Hippocampal formation (tissue), 2 donors: ENCODE measurements at places on chromosomes 6 and 20.

DNA sequence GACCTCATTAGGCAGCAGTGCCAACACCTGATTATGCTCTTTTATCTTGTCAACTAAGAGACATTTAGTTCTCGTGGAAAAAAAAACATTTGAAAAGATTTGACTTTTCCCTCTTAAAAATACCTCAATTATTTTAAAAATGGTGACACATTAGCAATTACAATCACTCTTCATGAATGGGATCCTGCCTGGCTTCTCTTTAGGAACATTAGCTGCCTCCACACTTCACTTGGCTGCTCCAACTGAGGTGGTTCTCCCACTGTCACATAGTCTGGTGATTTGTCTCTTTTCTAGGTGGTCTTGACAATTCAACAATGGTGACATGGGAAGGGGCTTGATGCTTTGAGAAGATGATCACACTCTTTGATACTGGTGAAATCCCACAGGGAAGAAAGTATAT lies 26.2 kb upstream of the SLC35F1 start:
- DNase-seq, result no peak

DNA sequence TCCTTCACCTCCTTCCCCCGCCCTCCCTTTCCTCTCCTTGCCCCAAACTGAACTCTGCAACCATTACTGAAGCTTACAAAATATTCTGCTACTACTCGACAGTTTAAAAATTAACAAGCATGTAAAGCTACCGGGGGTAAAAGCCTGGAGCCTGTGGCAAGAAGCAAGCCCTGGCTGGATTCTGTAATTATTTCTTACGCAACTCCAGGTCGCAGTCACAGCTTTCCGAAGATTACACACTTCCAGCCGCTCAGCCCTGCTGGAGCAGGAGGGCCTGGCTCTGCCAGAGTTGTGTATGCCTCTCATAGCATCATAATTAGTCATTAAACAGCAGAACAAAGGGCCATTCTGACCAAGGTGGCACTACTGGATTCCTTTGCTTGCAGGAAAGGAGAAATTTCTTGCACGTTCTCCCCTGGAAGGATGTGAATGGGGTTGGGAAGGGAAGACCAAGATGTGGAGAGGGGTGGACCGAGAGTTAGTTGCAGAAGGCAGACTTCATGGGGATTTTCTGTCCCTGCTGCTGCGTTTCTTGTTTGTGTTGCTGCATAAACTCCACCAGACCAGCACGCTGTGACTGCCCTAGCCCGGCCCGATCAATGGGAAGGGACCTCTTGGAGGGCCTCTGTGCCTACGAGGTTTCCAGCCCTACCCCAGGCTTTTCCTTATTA lies 23.6 kb downstream of the FOXQ1 start:
- no peak for DNase-seq

DNA sequence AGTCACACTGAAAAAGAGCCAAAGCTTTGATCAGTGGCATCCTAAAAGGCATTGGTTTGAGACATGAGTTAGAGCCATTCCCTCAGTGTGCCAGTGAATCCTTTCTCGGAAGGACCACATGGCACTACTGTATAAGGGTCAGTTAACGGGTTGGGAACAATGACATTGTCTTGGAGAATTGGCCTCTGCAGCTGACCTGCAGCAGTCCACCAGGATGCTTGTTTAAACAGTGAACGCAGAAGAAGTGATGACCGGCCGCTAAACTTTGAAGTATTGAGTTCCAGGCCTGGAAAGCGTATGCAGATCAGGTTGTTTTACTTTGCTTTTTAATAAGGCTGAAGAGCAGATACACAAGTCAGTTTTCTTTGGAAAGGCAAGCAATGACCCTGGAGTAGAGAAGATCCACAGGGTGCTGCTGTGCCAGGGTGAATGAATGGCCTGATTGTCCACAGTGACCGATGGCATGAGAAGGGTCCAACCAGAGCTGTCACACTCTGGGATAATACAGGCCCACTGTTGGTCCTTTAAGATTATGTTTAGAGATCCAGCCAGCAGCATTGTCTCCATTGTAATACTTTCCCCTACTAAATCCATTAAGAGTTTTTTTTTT lies 57.8 kb downstream of the GMPR start:
- DNase-seq, result peak; percentile 48

DNA sequence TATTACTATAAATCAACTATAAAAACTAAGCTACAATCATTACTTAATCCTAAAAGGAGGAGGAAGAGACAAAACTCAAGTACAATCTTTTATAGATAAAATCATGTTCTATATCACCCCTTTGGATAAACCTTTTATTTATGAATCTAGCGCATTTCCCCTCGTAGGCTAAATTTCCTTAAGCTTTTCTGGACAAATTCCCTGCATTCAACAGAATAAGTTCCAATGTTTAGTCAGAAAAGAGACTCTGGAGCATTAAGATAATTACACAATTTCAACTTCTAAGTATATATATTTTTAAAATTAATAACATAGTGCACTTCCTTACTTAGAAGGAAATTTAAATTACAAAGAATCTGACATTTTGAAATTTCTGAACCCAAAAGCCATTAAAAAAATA lies 37.9 kb downstream of the ATXN1 start:
- no peak for DNase-seq

DNA sequence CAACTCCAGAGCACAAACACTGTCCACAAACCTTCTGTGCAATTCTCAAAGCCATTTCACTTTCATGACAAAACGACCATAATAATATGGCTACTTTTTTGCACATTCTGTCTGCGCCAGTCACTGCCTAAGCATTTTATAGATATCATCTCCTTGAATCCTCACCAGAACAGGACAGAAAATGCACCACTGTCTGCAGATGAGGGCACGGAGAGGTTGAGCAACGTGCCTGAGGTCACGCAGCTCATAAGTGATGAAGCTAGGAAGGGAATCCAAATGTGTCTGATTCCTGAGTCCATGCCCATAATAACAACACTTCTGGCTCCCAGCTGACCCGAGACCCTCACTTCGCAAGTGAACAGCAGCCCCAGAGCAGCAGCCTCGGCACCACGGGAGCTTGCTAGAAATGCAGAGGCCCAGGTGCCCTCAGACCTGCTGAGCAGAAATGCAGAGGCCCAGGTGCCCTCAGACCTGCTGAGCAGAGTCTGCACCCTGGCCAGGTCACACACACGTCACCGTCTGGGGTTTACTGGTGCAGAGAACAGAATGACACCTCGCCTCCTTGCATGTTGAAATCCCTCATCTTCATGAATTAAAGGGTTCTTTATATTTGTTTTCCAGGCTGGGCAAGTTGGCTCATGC lies 265.2 kb downstream of the BMP7 start:
- no peak for DNase-seq

DNA sequence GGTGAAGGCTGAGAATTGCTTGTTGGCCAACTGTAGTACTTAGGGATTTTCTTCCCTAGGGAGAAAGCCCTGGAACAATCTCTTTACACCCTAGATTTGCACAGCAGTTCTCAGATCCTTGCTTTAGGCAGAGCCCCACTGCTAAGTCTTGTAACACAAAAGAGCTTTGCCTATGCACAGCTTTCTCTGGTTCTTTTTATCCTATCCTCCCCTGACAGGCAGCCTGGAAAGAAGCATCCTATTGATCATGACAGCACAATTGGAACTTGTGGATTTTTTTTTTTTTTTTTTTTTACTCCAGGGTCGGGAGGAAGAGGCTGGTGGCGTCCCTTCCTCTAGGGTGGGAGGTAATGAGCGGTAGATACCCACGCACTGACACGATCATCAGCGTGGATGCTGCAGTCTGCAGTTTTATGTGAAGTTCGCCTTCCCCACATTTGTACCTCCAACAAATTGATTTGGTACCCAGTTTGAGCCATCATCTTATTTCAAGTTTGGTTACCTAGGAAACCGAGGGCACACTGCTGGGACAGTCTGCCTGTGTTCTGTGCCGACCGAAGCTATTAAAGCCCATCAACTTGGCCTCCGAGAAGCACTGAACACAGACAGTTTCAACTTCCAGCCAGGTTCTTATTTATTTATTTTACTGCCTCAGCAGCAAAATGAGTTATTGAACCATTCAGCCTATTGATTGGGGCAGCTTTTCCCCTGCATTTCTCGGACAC lies 110.1 kb downstream of the NRN1 start:
- no peak for DNase-seq

DNA sequence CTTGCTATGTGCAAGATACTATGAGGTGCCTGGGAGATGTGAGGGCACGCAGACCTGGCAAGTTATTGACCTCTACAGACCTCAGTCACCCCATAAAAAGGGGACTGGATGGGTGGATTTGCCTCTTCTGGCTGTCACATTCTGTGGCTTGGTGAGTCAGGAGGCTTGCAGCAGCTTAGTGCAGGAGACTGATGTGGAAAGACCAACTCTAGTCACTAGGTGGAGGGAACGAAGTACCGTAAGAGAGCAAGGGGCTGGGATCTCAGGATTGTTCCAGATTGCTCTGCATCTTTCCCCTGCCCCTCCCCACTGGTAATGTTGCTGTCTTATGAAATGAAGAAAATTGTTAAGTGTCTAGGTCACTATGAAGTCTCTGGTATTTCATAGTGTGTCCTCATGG lies 3.3 kb downstream of the MAPRE1 start:
- no peak for DNase-seq
